ENCODE measurements at places on chromosomes 4 and X.

GRCh38 chr4:173591760-173592159, 61.7 kb upstream of the HAND2 start:
- no peak for DNase-seq

DNA sequence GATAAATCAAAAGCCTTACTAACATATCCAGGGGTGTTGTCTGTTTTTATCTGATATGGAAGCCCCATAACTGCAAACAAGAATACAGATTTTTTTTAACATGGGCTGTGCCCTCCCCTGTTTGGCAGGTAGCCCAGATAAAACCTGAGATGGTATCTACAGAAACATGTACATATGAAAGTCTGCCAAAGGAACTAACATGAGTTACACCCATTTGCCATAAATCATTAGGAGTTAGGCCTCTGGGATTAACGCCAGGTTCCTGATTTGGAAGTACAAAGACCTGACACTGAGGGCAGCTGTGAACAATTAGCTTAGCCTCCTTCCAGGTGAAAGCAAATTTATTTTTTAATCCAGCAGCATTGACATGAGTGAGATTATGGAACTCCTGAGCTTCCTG, 264.3 kb downstream of the TECRL start:
- DNase-seq: no peak

DNA sequence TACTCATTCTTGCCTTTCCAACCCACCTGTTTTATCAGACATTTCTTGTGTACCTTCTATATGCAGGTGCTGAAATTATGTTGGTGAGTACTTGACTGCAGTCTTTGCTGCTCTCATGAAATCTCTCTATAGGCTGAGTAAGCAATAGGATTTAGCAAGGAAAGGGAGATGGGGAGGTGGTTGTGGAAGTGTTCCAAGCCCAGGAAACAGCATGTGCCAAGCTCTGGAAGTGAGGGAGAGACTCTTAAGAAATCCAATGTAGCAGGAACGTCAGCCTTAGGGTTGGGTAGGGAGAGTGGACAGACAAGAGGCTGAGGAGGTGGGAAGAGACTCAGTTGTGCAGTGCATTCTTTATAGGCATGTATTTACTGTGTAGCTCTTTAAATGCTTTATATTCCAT, 5.6 kb downstream of the SEPTIN11 start:
- DNase-seq: peak; percentile 86

- no peak for DNase-seq
Observed at GRCh38 chr4:15011166-15011565, 8.9 kb downstream of the CPEB2 start.

DNA sequence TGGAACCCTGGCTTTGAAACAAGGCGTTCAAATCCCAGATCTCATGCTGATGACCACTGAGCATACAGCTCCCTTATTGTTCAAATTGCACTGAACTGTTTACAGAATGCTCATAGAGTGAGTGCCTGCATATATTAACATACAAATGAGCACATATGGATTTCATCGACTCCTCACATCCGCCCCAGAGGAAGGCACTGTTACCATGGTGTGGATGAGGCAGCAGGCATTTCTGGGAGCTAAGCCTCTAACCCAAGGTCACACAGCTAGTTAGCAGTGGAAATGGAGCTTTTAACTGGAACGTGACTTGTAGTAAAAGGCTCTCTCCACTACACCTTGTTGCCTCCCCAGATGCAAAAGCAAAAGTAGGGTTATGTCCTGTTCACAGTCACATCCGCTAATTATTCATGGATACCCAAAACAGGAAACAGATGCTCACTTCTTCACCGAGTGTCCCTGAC, 289.7 kb downstream of the STK32B start:
- no peak for DNase-seq

DNA sequence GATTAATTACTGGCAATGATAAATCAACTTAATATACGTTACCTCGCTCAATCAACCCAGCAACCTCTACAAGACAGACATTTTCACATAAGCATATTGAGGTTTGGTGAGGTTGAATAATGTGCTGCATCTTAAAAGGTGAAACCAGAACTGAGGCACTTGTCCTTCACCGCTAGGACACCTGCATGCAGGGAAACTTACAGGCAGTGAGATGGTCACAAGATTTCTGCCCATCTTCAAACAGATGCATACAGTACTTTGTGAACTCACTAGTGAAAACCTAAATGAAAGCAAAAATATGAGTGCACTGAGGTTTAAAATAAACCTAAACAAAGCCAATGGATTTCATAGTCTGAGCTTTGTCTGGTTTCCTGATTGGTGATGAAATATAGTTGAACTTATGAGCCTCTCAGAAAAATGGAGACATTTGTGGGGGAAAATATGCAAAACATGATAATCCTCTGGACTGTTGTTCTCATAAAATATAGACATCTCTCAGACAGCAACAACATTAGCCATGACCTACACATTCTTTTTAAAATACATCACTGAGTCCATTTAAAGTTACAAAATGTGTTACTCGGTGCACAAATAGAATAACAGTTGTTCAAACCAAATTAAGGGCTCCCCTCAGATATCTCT, 20.9 kb upstream of the PRSS12 start:
- DNase-seq: peak; percentile 39

DNA sequence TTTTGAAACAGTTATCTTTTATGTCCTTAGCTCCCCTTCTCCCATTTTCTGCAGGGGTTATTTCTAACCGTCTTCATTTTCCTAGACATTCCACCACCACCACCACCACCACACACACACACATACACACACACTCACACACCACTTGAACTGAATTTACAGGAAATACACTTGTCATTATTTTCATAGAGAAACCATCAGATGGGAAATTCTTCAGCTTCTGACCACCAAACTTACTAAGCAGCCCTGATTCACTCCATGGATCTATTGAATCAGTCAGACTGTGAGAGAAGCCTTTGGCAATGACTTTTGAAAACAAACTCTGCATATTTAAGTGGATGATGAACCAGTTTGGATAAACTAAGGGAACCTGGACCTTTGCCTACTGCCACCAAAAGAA, 210.1 kb upstream of the NHS start:
- no peak for DNase-seq

DNA sequence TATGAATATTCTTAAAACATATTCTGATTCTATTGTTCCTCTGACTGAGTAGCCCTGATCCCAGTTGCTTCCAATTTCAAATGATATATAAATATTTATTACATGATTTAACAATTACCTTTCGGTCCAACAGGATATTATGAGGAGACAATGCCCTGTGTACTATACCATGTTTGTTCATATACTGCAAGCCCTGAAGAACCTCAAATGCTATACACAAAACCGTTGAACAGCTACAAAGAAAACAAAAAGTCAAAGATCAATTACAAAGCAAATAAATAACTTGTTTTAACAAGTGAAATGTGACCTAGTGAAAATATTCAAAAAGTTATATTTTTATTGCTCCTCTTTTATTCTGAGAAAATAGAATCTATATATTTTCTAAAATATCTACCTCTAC, 54.0 kb downstream of the TBCK start:
- DNase-seq: no peak

DNA sequence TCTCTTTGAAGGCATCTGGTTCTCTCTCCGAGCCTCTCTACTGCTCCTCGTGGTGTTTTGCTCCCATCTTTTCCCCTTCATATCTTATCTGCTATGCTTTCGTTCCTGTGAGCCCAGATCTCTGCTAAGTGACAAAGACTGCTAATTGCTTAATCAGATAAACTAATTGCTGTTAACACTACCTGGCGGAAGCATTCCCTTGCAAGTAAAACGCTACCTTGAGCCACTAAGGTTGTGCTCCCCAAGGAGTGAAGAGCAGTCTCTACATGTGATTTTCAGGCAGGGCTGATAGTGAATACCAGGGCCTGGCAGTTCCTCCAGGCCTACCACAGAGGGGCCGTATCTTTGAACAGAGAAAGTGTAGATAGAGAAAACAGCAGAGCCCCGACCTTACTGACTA, 244.0 kb upstream of the GATB start:
- no peak for DNase-seq

DNA sequence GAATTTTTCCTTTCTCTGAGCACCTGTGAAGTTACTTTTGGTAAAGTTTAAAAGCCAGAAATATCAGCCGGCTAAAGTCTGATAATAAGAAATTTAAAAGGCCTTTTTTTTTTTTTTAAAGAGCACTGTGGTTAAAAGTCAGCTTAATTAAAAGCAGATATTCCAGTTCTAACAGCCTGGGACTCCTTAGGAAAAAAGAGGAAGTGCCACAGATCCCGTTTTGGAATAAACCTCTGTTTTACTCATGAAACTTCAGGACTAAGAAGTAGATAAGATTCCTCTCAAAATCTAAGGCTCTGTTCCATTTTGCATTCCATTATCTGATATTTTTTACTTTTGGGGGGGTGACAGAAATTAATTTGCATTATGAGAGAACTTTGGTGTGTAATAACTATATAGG, 37.8 kb downstream of the ABCB7 start:
- peak; percentile 3 for DNase-seq

DNA sequence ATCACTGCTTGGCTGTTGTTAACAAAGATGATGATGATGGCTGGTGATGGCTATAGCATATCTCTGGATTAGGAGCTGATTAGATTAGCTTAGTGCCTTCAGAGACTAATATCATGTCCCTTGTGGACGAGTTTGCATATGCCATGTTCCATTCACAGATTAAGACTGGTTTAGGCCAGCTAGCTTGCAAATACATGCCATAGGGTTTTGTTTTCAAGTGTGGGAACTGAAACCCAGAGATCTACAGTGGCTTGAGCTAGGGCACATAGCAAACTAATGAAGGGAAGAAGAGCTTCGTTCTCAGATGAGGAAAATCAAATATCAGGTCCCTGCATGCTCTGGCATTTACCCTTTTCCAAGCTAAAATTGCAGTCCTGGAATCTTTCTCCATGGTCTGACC, 492.3 kb downstream of the MAGEE1 start:
- no peak for DNase-seq

DNA sequence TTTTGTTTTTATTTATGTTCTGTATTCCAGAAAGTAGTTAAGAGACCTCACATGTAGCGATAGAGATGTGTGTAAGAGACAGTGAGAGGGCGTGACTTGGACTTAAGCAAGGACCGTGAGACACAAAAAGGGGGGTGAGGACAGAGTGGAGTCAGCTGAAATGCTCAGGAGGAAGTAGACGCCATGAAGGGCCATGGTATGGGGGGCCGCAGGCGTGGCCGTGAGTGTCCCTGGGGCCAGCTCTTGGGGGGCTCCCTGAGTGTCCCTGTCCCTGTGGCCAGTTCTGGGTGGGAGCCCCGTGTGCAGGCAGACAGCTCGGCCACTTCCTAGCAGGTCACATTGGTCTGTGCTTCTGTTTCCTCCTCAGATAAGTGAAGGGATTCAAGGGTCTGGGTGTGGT, 23.0 kb upstream of the MSANTD1 start:
- no peak for DNase-seq

GRCh38 chr4:122331195-122331594, 47.6 kb upstream of the ADAD1 start:
- DNase-seq: no peak

DNA sequence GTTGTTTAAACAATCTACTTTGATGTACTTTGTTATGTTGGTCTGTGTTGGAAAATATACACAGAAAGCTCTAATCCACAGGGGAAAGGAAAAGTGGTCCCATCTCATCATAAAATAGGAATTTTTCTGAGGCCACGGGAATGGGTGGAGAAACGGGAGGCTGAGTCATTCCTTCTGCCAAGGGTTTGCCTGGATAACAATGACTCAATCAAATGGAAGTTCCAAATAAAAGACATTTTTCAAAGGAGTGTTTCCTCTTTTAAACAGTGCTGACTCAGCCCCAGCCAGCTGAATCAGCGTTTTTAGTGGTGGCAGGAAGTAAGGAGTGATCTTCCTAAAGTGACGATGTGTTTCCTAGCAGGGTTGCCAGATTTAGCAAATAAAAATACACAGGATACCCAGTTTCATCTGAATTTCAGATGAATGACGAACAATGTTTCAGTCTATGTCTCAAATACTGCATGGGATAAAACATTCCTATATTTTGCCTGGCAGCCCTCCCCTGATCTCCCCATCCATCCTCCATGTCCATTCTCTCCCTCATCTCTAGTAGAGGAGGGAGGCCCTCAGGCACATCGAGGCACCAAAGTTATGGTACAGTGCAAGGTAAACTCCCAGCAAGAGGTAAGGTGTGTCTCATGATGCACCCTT, 345.4 kb upstream of the GATB start:
- peak; percentile 88 for DNase-seq

- DNase-seq: no peak
Observed at GRCh38 chrX:70954871-70955270, 24.0 kb upstream of the SLC7A3 start.

DNA sequence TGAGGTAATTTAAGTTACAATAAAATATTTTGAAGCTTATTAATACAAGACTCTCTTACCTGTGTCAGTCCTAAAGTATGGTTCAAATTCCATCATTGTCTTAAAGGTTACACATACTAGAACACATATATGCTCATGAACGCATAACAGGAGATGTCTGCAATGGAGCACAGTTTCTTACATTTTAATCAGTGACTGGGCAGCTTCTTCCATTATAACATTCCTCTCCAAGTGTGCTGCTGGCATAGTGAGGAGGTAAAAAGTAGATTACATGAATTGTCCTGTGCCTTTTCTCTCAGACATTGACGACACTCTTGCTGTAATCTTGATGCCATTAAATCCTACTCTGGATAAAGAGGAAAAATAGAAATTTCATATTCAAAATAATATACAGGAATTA, 40.8 kb upstream of the GRID2 start:
- DNase-seq: no peak

DNA sequence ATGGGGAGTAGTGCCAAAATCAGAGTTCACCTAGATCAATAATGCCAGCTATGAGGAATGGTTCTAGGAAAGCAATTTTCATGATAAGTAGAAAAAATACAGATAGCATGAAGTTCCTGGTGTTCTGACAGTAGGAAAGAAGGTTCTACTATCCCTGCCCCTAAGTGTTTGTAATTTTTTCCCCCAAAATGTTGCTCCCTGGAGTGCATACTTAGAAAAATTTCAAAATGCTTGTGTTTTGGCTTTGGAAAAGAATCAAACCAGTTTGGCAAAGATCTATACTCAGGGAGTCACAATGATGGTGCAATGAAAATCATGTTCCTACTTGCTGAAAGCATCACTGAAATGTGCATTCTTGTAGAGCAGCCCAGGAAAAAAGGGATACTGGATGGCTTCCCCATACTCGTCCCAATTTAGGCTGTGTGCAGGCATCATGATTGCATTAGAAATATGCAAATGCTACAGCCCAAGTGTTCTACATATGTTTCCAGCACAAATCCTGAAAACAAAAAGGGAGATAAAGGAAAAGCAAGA, 74.7 kb downstream of the LPAR4 start:
- DNase-seq: no peak
